ENCODE measurements at places on chromosomes 3 and 15.

GRCh38 chr3:117814975-117815374, 1105.4 kb downstream of the TUSC7 start:
- DNase-seq: no peak

GRCh38 chr3:72295962-72296450, 511.1 kb upstream of the PROK2 start:
- no peak for DNase-seq

GRCh38 chr3:126540342-126540849, 16.4 kb downstream of the CHST13 start:
- no peak for DNase-seq

DNA sequence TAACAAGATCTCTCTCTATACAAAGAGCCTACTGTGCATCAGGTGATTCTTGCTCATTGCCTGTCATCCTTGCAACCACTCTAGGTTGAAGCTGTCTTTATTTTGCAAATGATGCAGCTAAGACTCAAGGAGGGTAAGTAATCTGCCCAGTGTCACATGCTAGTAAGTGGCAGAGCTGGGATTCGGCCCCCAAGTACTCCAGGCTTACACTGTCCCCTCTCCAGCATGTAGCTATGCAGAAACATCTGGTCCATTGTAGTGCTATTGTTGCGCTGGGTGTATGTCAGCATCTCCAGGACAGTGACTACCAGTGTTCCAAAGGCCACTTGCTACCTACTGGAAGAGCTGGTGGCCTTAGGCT, 248.9 kb downstream of the SLCO3A1 start:
- no peak for DNase-seq

GRCh38 chr3:124883766-124884473, 3.2 kb downstream of the ITGB5 start:
- DNase-seq: no peak

DNA sequence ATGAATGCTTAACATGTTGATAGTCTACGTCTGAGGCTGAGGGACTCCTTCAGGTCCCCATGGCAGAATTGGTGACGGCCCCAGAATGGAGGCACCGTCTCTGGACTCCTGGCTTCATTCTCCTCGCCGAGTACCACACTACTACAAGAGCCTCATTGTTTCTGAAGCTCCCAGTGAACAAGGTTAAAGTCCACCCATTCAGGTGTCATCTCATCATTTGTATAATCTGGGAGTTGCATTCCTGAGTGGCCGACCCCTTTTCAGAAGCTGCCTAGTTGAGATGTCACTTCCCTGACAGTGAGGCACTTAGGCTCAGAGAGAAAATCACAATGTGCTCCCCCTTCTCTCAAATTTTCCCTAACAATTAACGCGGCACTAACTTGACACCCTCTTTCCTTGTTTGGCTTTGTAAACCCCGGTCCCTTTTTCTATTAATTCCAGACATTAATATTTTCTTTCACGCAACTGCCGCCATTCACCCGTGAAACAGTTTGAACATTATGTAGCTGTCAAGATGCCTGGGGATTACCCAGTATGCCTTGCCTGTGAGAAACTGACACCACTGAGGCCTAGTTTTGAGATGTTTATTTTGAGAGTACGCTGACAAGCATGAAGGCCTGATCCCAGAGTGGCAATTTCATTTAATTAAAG, 105.6 kb downstream of the MCTP2 start:
- no peak for DNase-seq

Data from stimulated activated naive CD8-positive, alpha-beta T cell treated with anti-CD3 and anti-CD28 coated beads, Interleukin-15, Interleukin-2, amounts not matched to agents 100 U/mL and 50 U/mL, for 24 hours (primary cell).